ENCODE measurements at places on chromosomes 3 and 15.
A peak's percentile ranks its signal among the peaks of the same experiment; 100 is the strongest.

GRCh38 chr3:192652727-192653126 is 74.6 kb downstream of the FGF12 start:
- no peak for DNase-seq

DNA sequence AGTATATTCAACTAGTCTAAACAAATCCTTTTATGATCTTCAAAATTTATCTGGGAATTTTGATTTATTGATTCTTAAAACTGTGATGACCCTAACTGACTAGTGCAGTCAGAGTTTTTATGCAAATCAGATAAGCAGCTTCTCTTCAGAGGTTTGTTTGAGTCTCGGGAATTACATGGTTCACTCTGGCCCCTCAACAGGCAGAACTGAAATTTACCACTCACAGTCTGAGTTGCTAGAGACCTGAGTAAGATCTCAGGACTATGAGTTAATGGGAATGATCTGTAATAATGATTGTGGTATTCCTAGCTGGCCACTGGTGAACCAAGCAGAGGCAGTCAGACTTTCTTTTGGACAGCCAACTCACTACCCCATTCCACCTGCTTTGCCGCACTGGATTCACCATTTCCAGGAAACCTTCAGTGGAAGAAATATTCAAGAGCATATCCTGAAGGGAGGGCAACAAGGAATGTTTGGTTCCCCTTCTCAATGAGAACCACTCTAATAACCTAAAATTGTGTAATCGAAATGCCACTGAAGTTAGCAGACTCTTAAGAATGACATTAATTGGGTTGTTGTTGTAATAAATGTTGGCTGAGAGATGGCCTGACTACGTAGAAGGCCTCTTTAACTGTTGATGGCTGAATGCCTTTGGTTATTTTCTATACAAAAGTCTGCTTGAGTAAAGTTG is 11.5 kb upstream of the DNAJC13 start:
- DNase-seq = no peak

DNA sequence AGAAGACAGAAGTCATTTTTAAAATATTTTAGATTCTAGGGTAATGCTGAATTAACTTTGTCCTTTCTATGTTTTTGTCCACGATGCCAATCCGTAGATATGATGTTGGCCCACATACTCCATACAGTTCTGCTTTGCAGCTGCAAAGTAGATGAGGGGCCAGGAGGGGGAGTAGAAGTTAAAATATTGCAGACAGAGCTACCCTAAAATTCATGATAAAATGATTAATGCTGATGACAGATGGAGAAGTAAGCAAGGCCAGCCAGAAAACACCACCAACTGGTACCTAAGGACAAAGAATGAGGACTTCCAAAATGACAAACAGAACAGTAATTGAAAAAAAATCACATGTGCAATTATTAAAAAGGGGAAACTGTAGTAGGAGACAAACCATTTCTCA is 756.6 kb upstream of the ARPP21 start:
- no peak for DNase-seq

DNA sequence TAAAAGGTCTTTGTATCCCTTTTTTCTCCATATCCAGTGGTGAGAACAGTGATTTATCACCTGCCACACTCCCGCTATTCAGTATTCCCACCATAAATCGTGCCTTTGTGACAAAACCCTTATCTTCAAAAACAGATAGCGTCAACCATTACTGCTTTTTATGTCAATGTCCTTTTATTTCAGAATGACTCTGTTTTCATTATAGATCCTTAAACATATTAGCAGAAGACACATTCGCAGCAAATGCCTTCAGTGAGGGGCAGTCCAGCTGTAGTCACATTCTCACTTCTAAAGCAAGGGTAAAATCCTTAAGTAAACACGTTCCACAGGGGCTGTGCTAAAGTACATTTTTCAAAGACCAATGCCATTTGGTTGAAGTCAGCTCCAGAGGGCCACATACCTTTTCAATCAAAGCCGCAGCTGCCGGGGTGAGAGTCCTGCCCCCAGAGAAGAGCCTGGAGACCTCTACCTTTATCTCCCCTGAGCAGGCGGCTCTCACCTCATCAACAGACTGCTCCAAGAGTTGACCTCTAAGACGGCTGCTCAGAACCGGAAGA is 53.4 kb downstream of the PDZRN3 start:
- no peak for DNase-seq

GRCh38 chr3:118960876-118961450 is 73.7 kb downstream of the IGSF11 start:
- no peak for DNase-seq

- no peak for DNase-seq
Measured at GRCh38 chr3:186990878-186991308, 60.6 kb downstream of the ST6GAL1 start.

GRCh38 chr3:51637941-51638471 is 33.0 kb upstream of the TEX264 start:
- DNase-seq = peak; percentile 17

GRCh38 chr3:4959180-4959579 is 20.1 kb upstream of the BHLHE40 start:
- no peak for DNase-seq

DNA sequence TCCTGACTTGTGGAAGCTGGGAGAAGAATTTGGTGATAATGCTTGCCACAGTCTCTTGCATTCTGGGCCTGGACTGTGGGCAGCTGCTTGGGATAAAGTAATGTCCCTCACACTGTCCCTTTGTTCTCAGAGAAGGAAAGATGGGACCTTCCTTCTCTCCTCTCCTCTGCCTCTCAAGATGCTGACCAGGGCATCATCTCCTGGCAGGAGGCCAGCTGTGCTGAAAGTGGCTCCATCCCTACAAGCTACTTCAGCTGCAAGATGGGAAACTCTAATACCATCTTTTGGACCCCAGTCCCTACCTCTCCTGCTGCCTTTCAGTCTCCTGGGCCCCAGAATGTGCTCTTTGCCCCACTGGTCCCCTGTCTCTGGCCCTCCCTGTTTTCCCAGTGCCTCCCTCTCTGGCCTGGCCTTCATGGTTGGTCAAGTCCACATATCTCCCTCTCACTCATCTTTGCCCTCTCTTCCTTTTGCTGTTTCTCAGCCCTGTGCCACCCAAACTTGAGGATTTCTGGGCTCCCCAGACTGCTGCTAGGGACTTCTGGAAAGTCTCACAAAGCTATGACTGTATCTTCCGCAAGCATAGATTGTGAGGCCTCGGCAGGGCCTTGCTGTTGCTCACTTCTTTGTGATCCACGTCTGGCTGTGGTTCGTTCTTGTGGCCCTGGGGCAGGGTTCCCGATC is 7.1 kb upstream of the SLC6A20 start:
- DNase-seq = no peak

DNA sequence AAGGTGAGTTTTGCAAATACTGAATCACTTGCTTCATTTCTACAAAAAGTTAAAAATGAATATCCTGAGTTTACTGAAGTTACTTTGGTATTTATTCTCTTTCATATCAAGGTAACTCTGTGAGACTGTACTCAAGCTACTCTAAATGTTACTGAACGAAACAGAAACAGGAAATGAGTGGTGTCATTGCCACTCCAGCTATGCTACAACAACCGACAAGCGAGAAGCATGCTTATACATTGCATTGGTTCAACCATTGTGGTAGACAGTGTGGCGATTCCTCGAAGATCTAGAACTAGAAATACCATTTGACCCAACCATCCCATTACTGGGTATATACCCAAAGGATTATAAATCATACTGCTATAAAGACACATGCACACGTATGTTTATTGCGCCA is 313.2 kb upstream of the THBS1 start:
- no peak for DNase-seq

DNA sequence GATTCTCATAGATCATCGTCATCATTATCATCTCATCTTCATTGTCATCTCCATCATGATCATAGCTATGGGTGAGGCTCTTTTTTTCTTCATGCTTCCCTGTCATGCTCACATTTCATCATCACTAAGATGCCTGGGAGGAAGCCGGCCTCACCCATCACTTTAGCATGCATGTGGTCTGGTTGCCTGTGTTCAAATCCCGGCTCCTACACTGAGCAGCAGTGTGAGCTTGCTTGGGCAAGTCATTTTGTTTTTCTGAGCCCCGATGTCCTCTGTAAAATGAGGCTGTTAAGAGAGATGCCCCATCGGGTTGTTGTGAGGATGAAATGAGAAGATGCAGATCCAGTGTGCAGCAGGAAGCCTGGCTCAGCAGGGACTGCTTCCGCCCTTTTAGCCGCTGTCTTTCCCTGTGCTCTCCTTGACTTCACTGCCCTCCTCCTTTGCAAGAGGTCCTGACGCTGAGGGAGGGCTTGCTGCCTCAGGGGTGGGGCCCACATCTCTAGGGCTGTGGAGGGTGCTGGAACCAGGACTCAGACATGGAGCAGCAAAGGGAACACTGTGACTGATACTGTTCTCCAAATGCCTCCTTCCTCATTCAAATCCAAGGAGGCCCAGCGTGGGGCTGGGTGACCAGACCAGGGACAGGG is 14.4 kb upstream of the FAM3D start:
- no peak for DNase-seq

- DNase-seq = no peak
Measured at GRCh38 chr3:30496066-30496966, 110.1 kb upstream of the TGFBR2 start.

GRCh38 chr3:125644036-125645005 is 49.0 kb upstream of the OSBPL11 start:
- no peak for DNase-seq

DNA sequence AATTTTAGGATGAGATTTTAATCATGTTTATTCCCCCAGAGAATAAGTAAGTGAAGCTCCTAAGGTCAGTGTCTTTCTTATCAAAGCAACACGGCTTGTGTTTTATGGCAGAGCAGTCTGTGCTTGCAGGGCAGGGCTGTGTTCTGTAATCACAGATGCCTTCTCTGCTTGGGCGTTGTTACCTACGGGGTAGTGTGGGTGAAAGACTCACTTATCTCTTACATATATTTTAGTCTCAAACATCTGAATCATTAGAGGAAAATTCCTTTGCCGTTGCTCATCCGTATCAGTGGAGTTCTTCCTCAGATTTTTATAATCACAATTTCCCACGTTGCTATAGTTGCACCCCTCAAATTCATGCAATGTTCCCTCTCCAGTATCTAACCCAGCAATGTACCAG is 271.7 kb upstream of the MEIS2 start:
- no peak for DNase-seq
